ENCODE measurements at places on chromosomes 11 and 22. TPM values are rescaled to one million over a fixed set of nuclear protein-coding genes. Genes with fewer than 3 reads are reported as not detected.

- DNase-seq = no peak
Measured at GRCh38 chr11:125036933-125037332, 26.2 kb upstream of the SLC37A2 start.

GRCh38 chr11:117875382-117876058 lies 938 bp downstream of the FXYD6 start:
- no peak for DNase-seq

DNA sequence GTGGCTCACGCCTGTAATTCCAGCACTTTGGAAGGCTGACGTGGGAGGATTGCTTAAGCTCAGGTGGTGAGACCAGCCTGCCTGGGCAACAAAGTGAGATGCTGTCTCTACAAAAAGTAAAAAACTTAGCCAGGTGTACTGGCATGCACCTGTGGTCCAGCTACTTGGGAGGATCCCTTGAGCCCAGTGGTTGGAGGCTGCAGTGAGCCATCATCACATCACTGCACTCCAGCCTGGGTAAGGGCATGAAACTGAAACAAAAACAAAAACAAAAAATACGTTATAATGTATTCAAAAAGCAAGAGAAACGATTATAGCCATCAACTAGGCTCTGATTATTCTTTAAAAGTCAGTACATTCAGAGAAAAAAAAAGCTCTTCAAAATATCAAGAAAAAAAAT lies 62.5 kb downstream of the TCF20 start:
- DNase-seq = no peak

Gene PGA5
- not detected for total RNA-seq

DNA sequence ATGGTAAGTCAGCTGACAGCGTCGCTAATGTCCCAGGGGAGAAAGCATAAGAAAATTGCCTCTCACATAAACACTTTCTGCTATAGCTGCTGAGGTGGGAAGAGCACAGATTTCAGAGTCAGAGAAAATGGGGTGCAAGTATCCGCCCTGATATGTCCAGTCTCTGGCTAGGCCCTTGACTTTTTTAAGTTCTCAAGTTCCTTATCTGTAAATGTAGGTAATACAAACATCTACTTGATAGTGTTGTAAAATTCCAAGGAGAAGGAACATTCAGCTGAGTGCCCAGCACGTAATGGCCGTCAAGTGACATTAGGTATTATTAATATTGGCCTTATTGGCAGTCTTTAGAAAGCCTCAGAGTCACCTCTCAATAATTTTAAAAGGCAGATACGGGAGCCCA lies 143.6 kb downstream of the NTM start:
- no peak for DNase-seq

GRCh38 chr11:35012467-35013191 lies 96.2 kb downstream of the PDHX start:
- DNase-seq = no peak

Gene GLB1L3
- not detected for total RNA-seq

All from lung microvascular endothelial cell (primary cell).